ENCODE measurements at places on chromosomes 16 and 17.

DNA sequence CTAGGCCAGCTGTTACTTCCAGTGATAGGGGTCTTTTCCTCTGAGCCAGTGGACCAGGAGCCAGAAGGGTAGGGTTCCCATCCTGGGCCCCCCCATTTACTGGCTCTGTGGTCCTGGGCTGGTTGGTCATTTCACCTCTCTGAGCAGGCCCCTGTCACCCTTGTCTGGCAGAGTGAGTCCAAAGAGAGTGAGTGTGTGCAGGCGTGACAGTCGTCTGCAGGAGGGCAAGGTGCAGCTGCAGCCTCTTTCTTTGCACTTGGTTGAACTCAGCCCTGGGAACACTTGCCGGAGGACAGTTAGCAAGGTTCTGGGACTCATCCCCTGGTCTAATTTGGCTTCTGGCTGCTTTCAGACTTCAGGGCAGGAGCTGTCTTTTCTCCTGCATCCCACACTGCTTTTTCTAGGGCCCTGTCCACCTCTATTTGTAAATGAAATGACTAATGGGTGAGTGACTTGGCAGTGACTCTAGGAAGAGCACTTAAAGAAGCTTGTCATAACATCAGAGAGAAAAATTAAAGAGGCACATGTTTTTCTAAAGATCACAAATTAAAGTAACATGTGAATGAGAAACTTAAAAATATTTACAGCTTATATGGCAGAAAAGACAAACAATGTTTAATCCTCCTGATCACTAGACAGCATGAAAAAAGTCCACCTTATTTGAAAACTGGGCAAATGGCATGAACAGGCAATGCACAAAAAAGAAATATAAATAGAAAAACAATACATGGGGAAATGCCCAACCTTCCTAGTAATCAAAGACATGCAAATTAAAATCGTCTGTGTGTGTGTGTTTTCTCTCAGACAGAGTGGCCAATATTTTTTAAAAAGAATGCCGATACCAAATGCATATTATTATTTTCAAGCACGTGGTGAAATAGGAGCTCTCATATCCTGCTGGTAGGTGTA is 137.5 kb downstream of the NTN1 start:
- DNase-seq: no peak

DNA sequence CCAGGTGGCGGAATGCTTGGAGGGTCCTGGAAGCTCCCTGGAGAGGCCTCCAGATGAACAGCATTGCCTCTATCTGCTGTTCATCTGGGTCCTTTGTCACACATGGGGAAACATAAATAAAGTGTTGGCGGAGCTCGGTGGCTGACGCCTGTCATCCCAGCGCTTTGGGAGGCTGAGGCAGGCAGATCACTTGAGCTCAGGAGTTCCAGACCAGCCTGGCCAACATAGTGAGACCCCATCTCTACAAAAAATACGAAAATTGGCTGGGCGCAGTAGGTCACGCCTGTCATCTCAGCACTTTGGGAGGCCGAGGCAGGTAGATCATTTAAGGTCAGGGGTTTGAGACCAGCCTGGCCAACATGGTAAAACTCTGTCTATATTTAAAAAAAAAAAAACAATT is 2.2 kb downstream of the MYADML2 start:
- no peak for DNase-seq

GRCh38 chr17:60154616-60155426 is 5.0 kb downstream of the CA4 start:
- DNase-seq: peak; percentile 77

- DNase-seq: no peak
Measured at GRCh38 chr17:6756425-6757031, 682 bp downstream of the XAF1 start.

- no peak for DNase-seq
Measured at GRCh38 chr17:36195434-36196130, 976 bp downstream of the CCL3L1 start.
